Right atrium auricular region (tissue), 2 donors: ENCODE measurements at places on chromosomes 5 and 9. TPM values are rescaled to one million over a fixed set of nuclear protein-coding genes. Genes with fewer than 3 reads are reported as not detected.

GRCh38 chr9:20321423-20322082, 300.7 kb downstream of the MLLT3 start:
- peaks cover 4% of the 10 kb centered on the region for H3K4me1 ChIP-seq
- H3K36me3 ChIP-seq, result no peaks in the 10 kb centered on the region
- H3K4me3 ChIP-seq, result no peak overlapping the region
- no peak for DNase-seq

- peaks cover 47% of the 10 kb centered on the region for H3K4me1 ChIP-seq
- no peak overlapping the region for H3K27ac ChIP-seq
- H3K27me3 ChIP-seq, result no peaks in the 10 kb centered on the region
- no peak for DNase-seq
Observed at GRCh38 chr9:130198501-130199179, 26.4 kb downstream of the NCS1 start.

- no peak overlapping the region for H3K27ac ChIP-seq
- no peak for DNase-seq
- no peaks in the 10 kb centered on the region for H3K36me3 ChIP-seq
- no peaks in the 10 kb centered on the region for H3K4me1 ChIP-seq
- H3K4me3 ChIP-seq, result no peak overlapping the region
- H3K27me3 ChIP-seq, result no peaks in the 10 kb centered on the region
Observed at GRCh38 chr5:82487131-82487530, 209.0 kb upstream of the RPS23 start.

GRCh38 chr9:16345902-16346301, 524.6 kb downstream of the BNC2 start:
- H3K27me3 ChIP-seq, result no peaks in the 10 kb centered on the region
- no peak for DNase-seq
- H3K27ac ChIP-seq, result no peak overlapping the region
- H3K36me3 ChIP-seq, result no peaks in the 10 kb centered on the region
- no peak overlapping the region for H3K4me3 ChIP-seq

DNA sequence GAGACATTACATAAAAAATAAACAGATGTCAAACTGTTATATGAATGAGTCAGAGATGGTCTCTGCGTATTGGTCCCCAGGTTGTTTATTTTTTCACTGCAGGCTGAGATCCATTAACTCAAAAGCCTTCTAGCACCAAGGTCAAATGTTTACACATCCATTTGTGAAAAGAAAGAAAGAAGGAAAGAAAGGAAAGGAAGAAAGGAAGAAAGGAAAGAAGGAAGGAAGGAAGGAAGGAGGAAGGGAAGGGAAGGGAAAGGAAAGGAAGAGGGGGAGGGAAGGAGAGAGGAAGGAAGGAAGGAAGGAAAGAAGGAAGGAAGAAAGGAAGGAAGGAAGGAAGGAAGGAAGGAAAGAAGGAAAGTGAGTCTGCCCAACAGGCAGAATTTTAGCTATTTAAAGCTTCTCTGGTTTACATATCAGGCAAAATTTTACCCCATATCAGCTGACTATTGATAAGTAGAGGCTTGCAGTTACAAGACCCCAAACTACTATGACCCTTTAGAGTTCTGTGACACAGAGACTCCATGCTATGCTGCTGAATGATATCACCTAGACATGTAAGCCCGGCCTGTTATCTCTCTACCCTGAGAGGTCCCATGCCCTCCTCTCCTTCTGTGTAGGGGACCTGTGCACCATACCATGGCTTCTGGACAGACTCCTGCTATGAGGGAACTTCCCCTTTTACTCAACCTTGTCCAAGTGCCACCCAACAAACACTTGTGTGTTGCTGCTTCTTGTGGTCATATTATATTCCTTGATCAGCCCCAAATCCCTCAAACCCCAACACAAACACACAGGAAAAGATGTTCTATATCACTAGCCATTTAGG, 59.0 kb downstream of the DRD1 start:
- H3K4me3 ChIP-seq, result no peak overlapping the region
- no peaks in the 10 kb centered on the region for H3K36me3 ChIP-seq
- H3K27ac ChIP-seq, result no peak overlapping the region

DNA sequence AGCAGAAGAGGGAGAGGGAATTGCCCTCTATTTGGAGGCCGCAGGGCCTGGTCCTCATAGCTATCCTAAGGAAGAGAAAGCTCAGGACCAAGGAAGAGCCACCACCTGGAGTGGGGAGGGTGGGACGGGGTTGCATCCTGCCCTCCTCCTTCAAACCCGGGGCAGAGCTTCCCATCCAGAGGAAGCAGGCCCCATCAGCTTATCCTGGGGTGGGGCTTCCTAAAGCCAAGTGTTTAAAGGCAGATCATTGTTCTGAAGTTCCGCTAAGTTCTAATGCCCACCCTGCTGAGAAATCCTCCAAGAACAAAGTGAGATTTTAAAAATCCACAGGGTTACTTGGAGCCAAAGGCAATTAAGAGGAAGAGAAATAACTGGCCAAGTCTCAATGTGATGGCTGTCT, 210.3 kb downstream of the C9orf152 start:
- no peak overlapping the region for H3K4me3 ChIP-seq
- H3K36me3 ChIP-seq, result peaks cover 15% of the 10 kb centered on the region
- H3K4me1 ChIP-seq, result no peaks in the 10 kb centered on the region
- H3K27me3 ChIP-seq, result no peaks in the 10 kb centered on the region

GRCh38 chr9:11749396-11749795, 943.8 kb upstream of the TYRP1 start:
- no peak overlapping the region for H3K4me3 ChIP-seq
- no peak for DNase-seq
- H3K27me3 ChIP-seq, result no peaks in the 10 kb centered on the region
- no peak overlapping the region for H3K27ac ChIP-seq

- no peaks in the 10 kb centered on the region for H3K4me1 ChIP-seq
- H3K36me3 ChIP-seq, result no peaks in the 10 kb centered on the region
- no peak overlapping the region for H3K27ac ChIP-seq
- H3K27me3 ChIP-seq, result no peaks in the 10 kb centered on the region
- no peak overlapping the region for H3K4me3 ChIP-seq
- DNase-seq, result no peak
Observed at GRCh38 chr9:80020530-80020929, 448.8 kb downstream of the TLE4 start.

- H3K4me3 ChIP-seq, result no peak overlapping the region
- H3K36me3 ChIP-seq, result no peaks in the 10 kb centered on the region
- DNase-seq, result no peak
- H3K4me1 ChIP-seq, result no peaks in the 10 kb centered on the region
Observed at GRCh38 chr9:15243081-15243480, 63.9 kb downstream of the TTC39B start.

DNA sequence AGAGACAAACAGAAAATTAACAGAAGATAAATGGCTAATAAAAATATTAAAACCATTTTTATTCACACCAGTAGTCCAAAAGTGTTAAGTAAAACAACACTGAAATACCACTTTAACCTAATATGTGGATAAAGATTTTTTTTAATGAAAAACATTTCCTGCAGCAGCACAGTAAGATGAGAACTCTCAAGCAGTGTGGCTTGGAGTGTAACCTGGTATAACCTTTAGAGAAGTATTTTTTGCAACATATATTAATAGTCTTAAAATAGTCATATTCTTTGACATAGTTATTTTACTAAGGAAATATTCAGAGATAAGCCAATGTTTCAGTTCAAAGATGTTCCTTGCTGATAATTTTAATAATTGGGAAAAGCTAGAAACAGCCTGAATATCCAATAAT, 644.4 kb downstream of the PDE4D start:
- DNase-seq, result no peak
- no peaks in the 10 kb centered on the region for H3K4me1 ChIP-seq
- no peaks in the 10 kb centered on the region for H3K27me3 ChIP-seq
- no peak overlapping the region for H3K4me3 ChIP-seq
- no peak overlapping the region for H3K27ac ChIP-seq

GRCh38 chr9:110650991-110651411, 17.6 kb upstream of the MUSK start:
- H3K4me1 ChIP-seq, result no peaks in the 10 kb centered on the region
- H3K4me3 ChIP-seq, result no peak overlapping the region
- H3K27me3 ChIP-seq, result no peaks in the 10 kb centered on the region
- DNase-seq, result no peak
- H3K27ac ChIP-seq, result peak overlapping the region; percentile 38

- H3K36me3 ChIP-seq, result no peaks in the 10 kb centered on the region
- no peaks in the 10 kb centered on the region for H3K27me3 ChIP-seq
- H3K4me3 ChIP-seq, result no peak overlapping the region
- no peak overlapping the region for H3K27ac ChIP-seq
- no peak for DNase-seq
Observed at GRCh38 chr5:73256462-73256861, 83.5 kb downstream of the TMEM174 start.

DNA sequence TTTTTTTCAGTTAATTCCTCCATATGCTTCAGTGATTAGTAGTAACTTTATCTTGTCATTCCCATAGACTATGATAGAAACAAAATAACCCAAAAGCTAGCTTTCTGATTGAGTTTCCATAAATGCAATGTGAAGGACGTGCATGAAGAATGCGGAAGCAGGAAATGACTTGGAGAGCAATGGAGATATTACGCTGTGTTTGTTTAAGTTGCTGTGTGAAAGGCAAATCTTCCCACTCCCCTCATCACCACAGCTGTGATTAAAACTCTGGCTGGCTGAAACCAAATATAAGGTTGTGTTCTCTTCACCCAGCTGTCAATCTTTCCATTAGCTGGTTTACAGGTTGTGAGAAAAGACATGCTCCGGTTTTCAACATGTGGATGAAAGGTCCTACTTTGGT, 83.9 kb downstream of the NR2F1-AS1 start:
- H3K4me1 ChIP-seq, result no peaks in the 10 kb centered on the region
- H3K27ac ChIP-seq, result no peak overlapping the region
- no peak for DNase-seq

- DNase-seq, result no peak
- no peak overlapping the region for H3K4me3 ChIP-seq
- peaks cover 14% of the 10 kb centered on the region for H3K36me3 ChIP-seq
- peaks cover 44% of the 10 kb centered on the region for H3K4me1 ChIP-seq
- no peak overlapping the region for H3K27ac ChIP-seq
Observed at GRCh38 chr9:92729735-92730155, 34.9 kb downstream of the BICD2 start.

DNA sequence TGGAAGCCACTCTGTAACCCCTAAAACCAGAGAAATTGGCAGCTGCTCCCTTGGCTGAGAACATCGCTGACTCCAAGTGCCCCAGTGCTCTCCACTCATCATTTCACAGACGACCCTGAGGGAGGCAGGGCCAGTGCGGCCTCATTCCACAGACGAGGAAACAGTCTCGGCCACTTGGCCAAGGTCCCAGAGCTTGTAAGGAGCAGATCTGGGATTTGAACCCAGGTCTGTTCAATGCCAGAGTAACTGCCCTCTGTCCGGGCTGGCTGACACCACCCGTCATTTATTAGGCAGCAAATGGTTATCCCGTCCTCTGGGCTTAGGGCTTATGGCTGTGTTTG, 19.9 kb upstream of the IER5L start:
- peak overlapping the region; percentile 88 for H3K27ac ChIP-seq
- no peaks in the 10 kb centered on the region for H3K27me3 ChIP-seq
- H3K36me3 ChIP-seq, result no peaks in the 10 kb centered on the region
- H3K4me1 ChIP-seq, result peaks cover 8% of the 10 kb centered on the region

DNA sequence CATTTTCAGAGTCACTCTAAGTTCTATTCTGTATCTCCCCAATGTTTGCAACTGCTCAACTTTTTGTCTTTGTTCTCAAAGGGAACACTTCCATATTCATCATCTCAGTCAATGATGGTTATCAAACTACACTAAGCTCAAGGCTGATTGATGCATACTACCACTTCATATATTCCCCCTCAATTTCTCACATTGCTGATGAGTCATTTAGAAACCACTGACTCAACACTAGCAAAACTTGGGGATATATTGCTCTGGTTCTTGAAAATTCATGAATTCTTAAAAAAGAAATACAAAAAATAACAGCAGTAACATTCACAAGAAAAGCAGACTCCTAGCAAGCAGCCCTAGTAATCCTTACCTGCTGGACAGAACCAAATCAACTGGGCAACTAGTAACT, 52.2 kb downstream of the ABHD17B start:
- DNase-seq, result no peak
- H3K4me3 ChIP-seq, result no peak overlapping the region
- no peaks in the 10 kb centered on the region for H3K36me3 ChIP-seq
- no peaks in the 10 kb centered on the region for H3K27me3 ChIP-seq
- H3K27ac ChIP-seq, result no peak overlapping the region

The C7 gene
- 687 TPM for total RNA-seq

The PIP5K1B gene
- 44.8 TPM for total RNA-seq

The NREP gene
- total RNA-seq, result 7.2 TPM
